ENCODE measurements at places on chromosomes 1 and 21. TPM values are rescaled to one million over a fixed set of nuclear protein-coding genes. Genes with fewer than 3 reads are reported as not detected.

The CGN gene
- total RNA-seq: 1.1 TPM

- H3K27ac ChIP-seq: no peak overlapping the region
- DNase-seq: no peak
- no peaks in the 10 kb centered on the region for H3K36me3 ChIP-seq
- H3K4me3 ChIP-seq: no peak overlapping the region
- no peaks in the 10 kb centered on the region for H3K27me3 ChIP-seq
Observed at GRCh38 chr1:68516066-68516465, 19.2 kb upstream of the DEPDC1 start.

The GPR153 gene
- 11.8 TPM for total RNA-seq

The C1orf185 gene
- not detected for total RNA-seq

DNA sequence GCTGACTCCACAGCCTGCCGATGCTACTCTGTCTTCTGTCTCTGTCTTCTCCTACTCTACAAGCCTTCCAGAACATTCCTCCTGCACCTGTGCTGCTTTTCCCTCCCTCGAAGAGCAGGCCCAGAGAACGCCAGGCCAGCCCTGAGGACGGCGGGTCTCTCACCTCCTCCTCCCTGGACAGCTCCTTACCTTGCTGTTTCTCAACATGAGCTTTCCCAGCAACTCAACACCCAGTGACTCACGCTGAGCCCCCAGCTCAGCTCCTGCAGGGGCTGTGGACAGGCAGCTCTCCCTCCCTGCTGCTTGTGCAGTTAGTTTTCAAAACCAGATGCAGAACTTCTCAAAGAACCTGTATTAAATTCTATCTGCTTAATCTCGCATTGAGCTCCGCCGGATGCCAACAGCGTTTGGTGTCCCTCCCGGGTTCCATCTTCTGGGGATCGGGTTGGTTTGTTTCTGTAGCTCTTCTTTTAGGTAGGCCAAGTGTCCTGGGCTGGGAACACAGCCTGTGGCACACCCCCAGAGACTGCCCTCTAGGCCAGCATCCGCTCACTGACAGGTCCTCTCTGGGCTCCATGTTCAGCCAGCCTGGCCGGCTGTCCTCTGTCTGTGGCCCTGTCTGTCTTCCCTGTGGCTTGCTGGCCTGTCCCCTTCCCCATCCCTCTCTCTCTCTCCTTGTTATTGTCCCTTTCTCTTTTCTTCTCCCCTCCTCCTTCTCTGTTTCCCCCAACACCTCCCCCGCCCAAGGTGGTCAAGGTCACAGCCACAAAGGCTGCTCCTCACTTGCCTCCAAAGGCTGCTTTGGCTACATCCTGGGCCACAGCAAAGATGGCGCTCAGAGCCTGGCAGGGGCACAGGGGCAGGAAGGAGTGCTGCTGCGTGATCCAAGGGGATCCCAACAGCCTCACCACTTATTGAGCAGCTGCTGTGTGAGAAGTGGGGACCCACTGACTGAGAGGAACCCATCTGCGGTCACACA, 391.0 kb downstream of the MATN1 start:
- H3K4me1 ChIP-seq: no peaks in the 10 kb centered on the region
- no peaks in the 10 kb centered on the region for H3K36me3 ChIP-seq

- no peak overlapping the region for H3K27ac ChIP-seq
- no peak overlapping the region for H3K4me3 ChIP-seq
- H3K27me3 ChIP-seq: no peaks in the 10 kb centered on the region
- H3K4me1 ChIP-seq: no peaks in the 10 kb centered on the region
- no peak for DNase-seq
Observed at GRCh38 chr1:162736633-162737067, 53.9 kb upstream of the HSD17B7 start.

All from tibial nerve (tissue), 4 donors.